ENCODE measurements at places on chromosomes 1 and 21. TPM values are rescaled to one million over a fixed set of nuclear protein-coding genes. Genes with fewer than 3 reads are reported as not detected.

DNA sequence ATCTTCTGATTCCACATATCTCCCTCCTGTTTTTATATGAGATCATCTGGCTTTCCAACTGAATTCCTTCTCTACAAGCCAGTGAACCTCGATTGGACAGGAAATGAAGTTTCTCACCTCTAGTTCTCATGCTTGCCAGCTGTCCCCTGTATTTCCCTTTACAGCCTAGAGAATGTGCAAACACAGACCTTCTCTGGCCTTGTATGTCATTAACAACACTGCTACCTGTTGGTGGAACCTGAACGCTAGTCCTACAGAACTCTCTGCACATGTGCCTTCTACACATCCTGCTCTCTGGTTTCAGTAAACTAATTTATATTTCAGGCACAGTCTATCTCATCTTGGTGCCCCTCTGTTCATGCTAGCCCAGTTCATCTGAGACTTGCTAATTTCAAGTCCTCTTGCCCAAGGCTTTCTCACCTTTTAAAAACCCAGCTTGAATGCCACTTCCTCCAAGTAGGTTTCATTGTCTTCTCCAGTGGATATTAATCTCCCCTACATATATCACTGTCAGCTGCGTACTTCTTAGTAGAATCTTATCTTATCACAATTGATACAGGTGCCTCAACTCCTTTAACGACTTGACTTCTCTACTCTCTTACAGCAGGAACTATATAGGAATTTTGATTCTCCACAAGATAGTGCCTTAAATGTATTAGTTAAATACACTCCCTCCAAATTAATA, 549.9 kb downstream of the PLPP3 start:
- peaks cover 3% of the 10 kb centered on the region for H3K27me3 ChIP-seq
- DNase-seq: no peak
- H3K4me3 ChIP-seq: no peak overlapping the region
- no peaks in the 10 kb centered on the region for H3K4me1 ChIP-seq
- H3K36me3 ChIP-seq: no peaks in the 10 kb centered on the region

GRCh38 chr21:43867948-43868347, 2.9 kb downstream of the AGPAT3 start:
- no peak for DNase-seq
- H3K36me3 ChIP-seq: no peaks in the 10 kb centered on the region
- H3K27ac ChIP-seq: no peak overlapping the region
- peaks cover 11% of the 10 kb centered on the region for H3K4me1 ChIP-seq
- H3K4me3 ChIP-seq: no peak overlapping the region
- peaks cover 11% of the 10 kb centered on the region for H3K27me3 ChIP-seq

DNA sequence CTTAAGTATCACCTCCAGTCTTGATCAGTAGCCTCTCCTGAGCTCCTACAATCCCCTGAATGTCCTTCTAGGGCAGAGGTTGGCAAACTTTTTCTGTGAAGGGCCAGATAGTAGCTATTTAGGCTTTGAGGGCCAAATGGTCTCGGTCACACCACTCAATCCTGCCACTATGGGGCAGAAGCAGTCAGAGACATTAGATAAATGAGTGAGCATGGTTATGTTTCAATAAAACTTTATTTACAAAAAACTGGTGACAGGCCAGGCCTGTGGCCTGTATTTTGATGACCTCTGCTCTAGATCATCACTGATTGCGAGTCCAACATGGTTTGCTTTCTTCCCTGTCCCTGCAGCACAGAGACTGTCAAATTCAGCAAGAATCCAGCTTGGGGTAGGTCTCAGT, 36.3 kb downstream of the LRP8 start:
- H3K27me3 ChIP-seq: no peaks in the 10 kb centered on the region
- H3K36me3 ChIP-seq: no peaks in the 10 kb centered on the region
- H3K27ac ChIP-seq: no peak overlapping the region
- DNase-seq: no peak
- no peak overlapping the region for H3K4me3 ChIP-seq

- H3K36me3 ChIP-seq: no peaks in the 10 kb centered on the region
- H3K27me3 ChIP-seq: no peaks in the 10 kb centered on the region
- H3K4me1 ChIP-seq: no peaks in the 10 kb centered on the region
- H3K27ac ChIP-seq: no peak overlapping the region
- DNase-seq: no peak
- H3K4me3 ChIP-seq: no peak overlapping the region
Observed at GRCh38 chr1:87435484-87435883, 106.8 kb downstream of the LMO4 start.

The KCNC4 gene
- total RNA-seq: 0.99 TPM

Measured in SJCRH30 (cell line).